ENCODE measurements at places on chromosomes 3 and 15. TPM values are rescaled to one million over a fixed set of nuclear protein-coding genes. Genes with fewer than 3 reads are reported as not detected.

DNA sequence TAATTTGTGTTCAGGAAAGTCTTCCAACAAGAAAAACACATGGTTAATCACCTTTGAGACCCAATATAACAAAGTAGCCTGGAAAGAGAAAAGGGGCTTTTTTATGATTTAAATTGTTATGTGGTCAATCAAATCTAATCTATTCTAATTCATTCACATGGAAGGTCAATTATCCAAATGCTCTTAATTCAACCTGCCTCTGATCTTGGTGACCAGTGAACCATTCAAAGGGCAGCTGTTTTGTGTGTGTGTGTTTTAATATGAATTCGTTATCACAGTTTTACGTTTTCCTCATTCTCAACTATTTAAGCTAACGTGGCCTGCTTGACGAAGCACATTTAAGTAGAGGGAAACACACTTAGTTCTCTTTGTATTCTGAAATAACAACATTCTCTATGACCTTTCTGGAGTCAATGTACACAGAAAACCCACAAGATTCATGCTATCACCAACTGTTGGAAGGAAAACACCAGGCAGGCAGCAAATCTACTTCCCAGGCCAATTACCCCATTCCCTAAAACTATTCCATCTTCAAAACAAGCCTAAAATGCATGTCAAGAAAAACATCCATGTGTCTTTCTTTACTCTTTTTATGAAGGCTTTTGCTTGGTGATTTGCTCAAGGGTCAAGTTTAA lies 195.4 kb downstream of the SUCLG2 start:
- no peak for DNase-seq

- DNase-seq, result no peak
These were observed 344.5 kb downstream of the MFSD1 start for GRCh38 chr3:159146392-159146791.

DNA sequence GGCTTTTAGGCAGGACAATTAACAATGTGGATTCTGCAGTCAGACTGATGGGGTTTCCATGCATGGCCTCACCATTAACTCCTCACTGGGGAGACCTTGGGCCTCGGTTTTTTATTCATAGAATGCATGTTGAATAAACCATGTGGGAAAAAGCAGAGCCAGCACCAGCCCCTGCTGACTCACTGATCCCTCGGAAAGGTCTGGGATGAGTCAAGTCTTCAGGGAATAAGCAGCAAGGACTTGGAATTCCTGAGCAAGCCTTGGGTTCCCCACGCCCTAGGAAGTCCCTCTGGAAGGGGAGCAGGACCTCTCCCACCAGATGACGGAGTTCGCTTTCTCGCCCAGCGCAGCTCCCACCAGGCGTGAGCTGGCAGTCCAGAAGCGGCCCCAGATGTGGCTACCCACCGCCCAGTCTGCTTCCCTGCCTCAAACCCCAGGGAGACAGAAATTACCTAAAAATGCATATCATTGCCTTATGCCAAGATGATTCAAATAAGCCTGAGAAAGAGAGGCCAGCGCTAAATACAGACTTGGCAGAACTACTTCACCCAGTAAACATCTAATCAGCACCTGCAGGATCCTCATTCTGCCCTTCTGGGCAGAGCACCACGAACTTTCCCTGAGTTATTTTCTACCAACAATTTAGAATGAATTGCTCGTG lies 45.4 kb downstream of the BTD start:
- DNase-seq, result no peak

GRCh38 chr3:153443961-153444360 lies 281.9 kb downstream of the RAP2B start:
- DNase-seq, result no peak

EPHB1 gene
- 1.6 TPM for total RNA-seq

THOC7 gene
- 43.0 TPM for total RNA-seq

LRRC2 gene
- total RNA-seq, result 2.2 TPM

- no peak for DNase-seq
These were observed 544.2 kb downstream of the FOXP1 start for GRCh38 chr3:71039332-71039731.

- no peak for DNase-seq
These were observed 153.5 kb downstream of the RPLP1 start for GRCh38 chr15:69606144-69606543.

DNA sequence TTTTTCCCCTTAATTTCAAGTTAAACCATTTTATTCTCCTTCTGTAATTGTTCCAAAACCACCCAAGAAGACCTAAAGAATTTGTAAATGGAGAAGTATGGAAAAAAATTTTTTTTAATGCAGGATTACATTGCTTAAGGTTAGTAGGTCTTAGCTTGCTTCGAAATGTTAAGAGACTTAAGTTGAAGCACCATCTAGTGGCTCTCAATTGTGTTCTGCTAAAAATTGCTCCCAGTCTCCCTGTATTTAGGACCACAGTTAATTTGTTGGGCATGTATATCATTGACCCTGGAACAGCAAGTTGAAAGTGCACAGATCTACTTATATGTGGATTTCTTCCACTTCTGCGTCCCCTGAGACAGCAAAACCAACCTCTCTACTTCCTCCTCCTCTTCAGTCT lies 32.4 kb downstream of the CD200R1L start:
- DNase-seq, result no peak

GRCh38 chr3:112689989-112690388 lies 49.0 kb upstream of the CCDC80 start:
- DNase-seq, result no peak

DNA sequence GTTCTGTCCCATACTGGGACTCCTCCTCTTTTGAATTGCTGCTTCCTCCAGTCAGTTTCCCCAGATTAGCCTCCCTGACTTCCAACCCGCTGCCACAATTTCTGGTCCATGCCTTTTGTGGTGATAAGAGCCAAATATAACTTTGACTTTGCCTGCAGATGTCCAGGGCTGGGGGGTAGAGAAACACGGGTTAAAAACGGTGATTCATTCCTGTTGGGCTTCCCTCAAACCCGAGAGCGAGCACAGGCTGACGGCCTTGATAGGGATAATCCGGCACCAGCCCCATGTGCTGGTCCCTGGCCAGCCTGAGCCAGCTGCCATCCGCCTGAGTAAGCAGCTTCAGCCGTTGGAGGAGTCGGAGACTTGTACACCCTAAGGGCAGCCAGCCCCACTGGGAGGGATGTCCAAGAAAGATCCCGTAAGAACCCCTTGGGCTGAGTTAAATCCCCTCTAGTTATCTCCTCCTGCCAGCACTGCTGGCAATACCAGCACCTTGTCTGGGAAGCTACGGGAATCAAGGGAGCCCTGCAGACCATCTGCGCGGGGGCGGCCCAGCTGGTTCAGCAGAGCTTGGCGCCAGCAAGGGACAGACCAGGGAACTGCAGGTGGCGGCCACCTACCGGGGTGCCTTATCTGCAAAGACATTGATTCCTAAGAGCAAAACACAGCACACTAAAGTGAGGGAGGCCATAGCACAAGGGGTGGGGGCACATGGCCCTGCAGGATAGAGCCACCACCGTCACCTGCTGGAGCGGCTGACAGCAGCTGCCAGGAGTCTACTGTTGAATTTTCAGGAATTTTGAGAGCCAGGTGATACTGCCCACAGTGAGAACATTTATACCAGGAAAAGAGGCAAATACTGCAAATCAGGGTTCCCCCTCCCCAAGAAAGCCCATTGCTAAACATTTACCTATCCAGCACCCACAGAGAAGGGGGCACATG lies 18.1 kb downstream of the CSPG4 start:
- DNase-seq, result no peak

DNA sequence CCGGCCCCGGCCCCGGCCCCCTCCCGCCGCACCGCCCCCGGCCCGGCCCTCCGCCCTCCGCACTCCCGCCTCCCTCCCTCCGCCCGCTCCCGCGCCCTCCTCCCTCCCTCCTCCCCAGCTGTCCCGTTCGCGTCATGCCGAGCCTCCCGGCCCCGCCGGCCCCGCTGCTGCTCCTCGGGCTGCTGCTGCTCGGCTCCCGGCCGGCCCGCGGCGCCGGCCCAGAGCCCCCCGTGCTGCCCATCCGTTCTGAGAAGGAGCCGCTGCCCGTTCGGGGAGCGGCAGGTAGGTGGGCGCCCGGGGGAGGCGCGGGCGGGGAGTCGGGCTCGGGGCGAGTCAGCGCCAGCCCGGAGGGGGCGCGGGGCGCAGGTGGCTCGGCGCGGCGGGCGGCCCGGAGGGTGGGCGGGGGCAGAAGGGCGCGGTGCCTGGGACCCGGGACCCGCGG lies 352 bp downstream of the CHRD start:
- DNase-seq, result no peak

EFCC1 gene
- total RNA-seq, result 0.13 TPM

- no peak for DNase-seq
These were observed 82.9 kb upstream of the GSK3B start for GRCh38 chr3:120177151-120177550.

DNA sequence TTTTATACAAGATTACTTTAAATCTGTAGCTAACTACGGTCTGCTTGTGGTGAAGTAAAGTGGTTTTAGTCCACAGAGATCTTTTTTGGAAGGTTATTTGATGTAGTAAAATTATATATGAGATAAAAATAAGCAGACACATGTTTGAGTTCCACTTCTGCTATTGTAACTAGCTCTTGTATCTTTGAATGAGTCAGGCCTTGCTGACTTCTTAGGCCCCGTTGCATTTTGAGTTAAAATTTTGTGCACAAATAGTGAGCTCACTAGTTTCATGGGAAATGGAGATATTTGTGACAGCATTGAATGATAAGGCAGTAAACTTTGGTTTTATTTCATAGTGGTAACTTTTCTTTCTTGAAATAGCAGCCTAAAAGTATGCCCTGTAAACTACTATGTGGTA lies 42.6 kb downstream of the ARIH1 start:
- DNase-seq, result no peak

TRH gene
- total RNA-seq, result not detected

DNA sequence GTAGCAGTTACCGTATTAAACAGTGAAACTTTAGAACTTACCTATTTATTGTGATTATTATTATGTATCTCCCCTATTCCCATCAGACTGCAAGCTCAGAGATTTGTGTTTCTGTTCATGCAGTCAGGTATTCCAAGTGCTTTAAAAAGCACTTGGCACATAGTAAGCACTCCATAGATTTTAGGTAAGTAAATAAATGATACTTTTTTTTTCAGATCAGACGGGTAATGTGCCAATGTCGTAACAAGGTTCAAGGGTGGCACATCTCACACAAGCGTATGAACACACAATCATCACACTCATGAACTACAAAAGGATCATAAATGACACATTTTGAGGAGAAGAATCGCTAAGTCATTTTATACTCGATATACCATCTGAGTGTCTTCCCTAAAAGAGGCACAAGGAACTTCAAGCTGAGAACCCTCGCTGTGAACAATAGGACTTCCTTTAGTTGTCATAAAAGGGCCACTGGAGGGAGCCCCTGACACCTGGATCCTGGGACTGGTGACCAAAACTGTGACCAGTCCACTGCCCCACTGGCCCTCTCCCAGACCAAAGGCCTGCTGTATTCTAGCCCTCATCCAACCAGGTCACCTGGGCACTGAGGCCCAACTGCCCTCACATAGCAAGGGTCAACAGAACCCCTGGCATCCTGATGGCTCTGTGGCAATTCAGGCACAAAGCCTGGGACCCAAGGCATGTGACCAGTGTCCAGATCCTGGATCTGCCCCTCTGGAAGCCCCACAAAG lies 32.1 kb downstream of the KIF9 start:
- DNase-seq, result peak; percentile 42

- peak; percentile 51 for DNase-seq
These were observed 8.3 kb downstream of the PSTPIP1 start for GRCh38 chr15:77002954-77003912.

DNA sequence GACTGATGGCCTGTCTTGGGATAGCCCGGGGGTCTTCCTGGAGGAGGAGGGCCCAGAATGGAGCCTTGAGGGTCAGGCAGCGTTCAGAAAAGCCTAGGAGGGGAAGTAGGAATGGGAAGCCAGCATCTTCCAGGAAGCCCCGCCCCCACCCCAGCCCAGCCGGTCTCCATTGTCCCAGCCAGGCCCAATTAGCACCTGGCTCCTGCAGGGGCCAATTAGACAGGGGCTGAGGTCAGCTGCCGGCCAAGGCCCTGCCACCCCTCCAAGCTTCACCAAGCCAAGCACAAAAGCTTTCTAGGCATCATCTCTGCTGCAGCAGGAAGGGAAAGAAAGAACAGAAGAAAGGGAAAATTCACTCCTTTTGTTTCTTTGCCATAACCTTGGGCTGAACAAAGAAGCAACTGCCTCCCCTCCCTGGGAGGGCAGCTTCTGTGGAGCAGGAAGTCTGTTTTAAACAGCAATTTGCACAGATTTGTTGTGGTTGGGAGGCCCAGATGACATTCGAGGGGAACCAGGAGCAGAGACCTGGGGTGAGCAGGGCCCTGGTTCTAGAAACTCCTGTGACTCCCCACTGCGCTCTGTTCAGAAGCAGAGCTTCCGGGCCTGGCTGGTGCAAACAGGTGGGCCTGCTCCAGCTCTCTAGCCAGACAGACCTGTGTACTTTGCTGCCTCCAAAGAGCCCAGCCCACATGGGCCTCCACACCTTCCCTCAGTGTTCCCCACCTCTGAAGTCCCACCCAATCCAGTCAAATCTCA lies 47.7 kb downstream of the CYP11A1 start:
- no peak for DNase-seq

SMAD3 gene
- total RNA-seq, result 23.2 TPM

ADPRH gene
- 5.3 TPM for total RNA-seq

SPATA12 gene
- total RNA-seq, result not detected

DNA sequence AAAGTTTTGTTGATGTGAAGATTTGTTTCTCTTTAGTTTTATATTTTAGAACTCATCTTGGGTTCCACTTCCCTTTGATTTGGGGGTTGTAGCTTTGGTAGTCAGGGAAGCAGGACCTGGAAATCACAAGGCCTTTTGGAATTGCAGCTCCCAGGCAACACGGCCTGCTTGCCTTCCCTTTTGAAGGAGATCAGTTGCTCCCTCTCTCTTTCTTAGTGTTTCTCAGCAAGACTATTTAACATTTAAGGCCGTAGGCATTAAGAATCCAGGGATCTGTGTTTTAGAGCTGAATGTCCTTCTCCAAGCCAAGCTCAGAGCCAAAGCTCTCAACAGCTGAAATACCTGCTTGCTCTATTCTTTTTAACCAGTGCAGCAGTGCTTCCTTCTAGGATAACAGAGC lies 310.3 kb downstream of the PTPRG start:
- no peak for DNase-seq

GRCh38 chr15:48031466-48031865 lies 89.3 kb upstream of the SLC24A5 start:
- no peak for DNase-seq

DNA sequence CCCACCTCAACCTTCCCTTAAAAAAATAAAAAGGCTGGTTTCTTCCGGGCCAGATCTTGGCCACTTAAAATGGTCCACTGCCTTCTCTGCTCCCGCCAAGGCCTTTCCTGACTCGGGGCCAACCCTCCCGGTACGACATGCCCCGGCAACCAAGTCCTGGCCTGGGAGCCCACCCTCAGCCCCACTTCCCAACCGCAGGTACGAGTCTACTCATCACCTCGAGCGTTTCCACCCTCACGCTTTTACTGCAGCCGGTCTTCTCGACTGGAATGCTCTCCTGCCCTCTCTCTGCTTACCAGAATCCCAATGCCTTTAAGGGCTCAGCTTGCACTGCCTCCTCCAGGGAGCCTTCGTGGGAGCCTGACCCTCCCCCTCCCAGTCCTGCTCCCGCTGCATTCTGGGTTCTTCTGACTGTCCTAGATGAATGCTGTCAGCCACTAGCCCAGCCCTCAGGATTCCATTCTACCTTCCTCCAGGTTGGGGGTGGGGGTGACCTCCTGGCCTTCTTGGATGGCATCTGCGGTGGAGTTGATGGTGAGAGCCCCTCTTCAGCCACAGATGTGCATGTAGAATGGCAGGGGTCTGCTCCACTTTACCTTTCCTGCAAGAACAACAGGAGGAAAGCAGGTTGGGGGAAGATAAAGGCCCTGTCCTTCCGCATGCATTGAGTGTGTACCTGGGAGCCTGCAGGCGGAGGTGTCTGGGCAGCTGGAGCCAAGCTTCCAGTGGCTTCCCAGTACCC lies 1.1 kb upstream of the CSRNP1 start:
- DNase-seq, result peak; percentile 85

GRCh38 chr3:72738752-72739530 lies 109.3 kb downstream of the SHQ1 start:
- DNase-seq, result no peak

SH2D7 gene
- total RNA-seq, result not detected
